ENCODE measurements at places on chromosomes 7 and 10. TPM values are rescaled to one million over a fixed set of nuclear protein-coding genes. Genes with fewer than 3 reads are reported as not detected.
A peak's percentile ranks its signal among the peaks of the same experiment; 100 is the strongest.

Gene TMEM176A
- polyA plus RNA-seq: not detected

Gene IGF2BP3
- not detected for polyA plus RNA-seq

Gene SUN3
- not detected for polyA plus RNA-seq

Gene LRIT2
- not detected for polyA plus RNA-seq

Gene WNT16
- not detected for polyA plus RNA-seq

Gene BTAF1
- 8.1 TPM for polyA plus RNA-seq

Gene CHN2
- polyA plus RNA-seq: not detected

Gene VIPR2
- polyA plus RNA-seq: not detected

DNA sequence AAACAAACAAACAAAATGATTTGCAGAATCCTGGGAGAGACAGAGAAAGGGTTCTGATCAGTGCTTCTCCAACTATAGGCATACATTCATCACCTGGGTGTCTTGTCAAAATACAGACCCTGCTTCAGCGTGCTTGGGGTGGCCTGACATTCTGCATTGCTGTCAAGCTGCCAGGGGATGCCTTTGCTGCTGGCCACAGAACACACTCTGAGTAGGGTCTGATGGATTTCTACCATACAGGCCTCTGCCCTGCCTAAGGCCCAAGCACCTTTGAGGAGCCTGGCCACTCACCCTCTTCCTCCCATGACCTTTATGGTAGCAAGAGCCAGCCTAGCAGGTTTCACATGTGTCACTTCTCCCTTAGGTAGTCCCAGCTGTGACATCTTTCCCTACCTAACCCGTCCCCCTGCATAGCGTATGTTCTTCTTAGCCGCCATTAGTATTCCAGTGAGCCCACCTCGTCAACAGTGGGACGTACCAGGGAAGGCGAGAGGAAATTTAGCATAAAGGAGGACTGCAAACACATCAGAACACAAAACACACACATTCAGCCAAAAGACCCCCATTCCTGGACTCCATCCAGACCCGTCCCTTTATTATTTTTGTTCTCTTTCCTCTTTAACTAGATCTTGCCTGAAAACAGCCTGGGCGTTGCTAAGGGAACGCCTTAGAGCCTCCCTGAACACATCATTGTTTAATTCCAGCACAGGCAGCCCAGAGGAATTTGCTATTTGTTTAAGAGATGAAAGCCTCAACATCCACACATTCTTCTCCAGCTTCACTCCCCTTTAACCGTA is 43.9 kb upstream of the PODXL start:
- H3K27me3 ChIP-seq: no peaks in the 10 kb centered on the region
- H3K27ac ChIP-seq: no peak overlapping the region
- DNase-seq: no peak
- H3K4me1 ChIP-seq: no peaks in the 10 kb centered on the region
- no peaks in the 10 kb centered on the region for H3K36me3 ChIP-seq

DNA sequence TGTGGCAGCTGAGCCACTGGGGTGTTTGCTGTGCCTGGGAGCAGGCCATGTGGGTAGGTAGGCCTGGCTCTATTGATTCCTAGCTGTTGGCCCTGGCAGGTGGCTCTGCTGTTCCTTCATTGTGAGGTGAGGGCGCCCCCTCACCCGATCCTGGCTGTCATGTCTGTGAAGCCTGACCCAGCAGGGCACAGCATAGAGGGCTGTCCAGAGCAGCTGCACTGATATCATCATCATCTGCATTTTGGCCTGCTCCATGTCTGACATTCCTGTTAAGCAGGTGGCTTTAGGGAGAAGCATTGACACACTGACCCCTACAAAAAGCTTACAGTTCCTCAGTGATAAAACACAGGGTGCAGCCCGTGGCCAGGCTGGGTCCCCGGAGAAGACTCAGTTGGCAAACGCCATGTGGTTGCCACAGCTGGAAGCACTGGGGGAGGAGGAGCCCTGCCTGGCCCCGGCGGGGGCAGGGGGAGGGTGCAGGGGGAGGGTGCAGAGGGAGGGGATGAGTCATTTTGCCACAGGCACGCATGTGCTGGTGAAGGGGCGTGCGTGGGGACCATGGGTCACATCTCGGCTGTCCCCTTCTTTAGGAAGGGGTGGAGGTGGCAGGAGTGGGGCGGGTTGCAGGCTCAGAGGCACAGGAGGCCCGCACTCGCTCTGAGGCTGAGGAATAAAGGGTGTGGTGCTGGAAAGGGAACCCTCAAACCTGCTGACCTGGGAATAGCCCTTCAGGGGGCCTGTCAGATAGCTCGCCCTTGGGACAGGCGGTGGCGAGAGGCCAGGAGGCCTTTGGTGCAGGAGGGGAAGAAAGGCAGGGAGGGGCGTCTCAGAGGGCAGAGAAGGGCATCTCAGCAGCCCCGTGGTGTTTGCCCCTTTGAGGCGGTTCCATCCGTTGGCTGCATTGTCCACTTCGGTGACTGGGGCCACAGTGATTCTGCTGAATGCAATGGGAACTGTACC is 31.6 kb downstream of the IKZF1 start:
- peak overlapping the region; percentile 91 for H3K4me3 ChIP-seq

- no peak overlapping the region for H3K27ac ChIP-seq
- H3K4me3 ChIP-seq: no peak overlapping the region
- no peaks in the 10 kb centered on the region for H3K36me3 ChIP-seq
- H3K4me1 ChIP-seq: no peaks in the 10 kb centered on the region
- no peak for DNase-seq
Measured at GRCh38 chr10:90195288-90195840, 494.0 kb downstream of the KIF20B start.

DNA sequence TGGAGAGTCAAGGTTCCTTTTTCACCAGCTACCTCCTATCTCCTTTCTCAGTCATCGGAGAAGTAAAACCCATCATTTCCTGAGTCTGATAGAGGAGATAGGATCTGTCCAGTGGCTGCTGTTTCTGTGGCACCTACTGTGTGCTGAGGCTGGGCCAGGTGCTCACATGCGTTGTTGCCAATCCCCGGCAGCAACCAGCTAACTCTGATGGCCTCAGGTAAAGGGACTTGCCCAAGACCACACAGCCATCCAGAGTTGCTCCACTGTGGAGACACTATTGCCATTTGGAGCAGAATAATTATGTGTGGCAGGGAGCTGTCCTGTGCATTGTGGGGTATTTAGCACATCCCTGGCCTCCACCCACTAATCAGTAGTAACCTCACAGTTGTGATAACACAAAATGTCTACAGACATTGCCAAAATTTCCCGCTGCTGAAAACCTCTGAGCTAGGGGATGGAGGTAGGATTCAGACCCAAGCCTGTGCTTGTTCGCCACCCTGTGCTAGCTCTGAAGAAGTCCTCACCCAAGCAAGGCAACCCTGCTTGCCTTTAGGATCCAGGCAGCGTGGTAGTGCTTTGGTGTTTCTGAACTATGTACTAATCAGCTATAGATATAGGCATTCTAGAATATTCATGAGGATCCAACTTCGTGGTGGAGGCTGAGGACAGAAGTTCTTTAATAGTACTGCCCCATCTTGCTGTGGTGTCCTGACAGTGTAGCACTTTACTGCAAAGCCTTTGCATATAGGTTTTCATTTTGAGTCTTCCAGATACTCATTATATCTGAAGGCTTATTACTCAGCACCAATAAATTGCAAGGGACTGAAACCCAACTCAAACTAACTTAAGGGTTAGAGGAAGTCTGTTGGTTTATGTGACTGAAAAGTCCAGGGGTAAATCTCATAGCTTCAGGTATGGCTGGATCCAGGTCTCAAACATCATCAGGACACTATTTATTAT is 164.6 kb downstream of the GRK5 start:
- no peak for DNase-seq
- H3K36me3 ChIP-seq: no peaks in the 10 kb centered on the region
- no peak overlapping the region for H3K27ac ChIP-seq
- H3K27me3 ChIP-seq: no peaks in the 10 kb centered on the region
- no peaks in the 10 kb centered on the region for H3K4me1 ChIP-seq
- no peak overlapping the region for H3K4me3 ChIP-seq

- no peak for DNase-seq
- H3K27ac ChIP-seq: no peak overlapping the region
- H3K36me3 ChIP-seq: no peaks in the 10 kb centered on the region
- no peaks in the 10 kb centered on the region for H3K27me3 ChIP-seq
- no peak overlapping the region for H3K4me3 ChIP-seq
Measured at GRCh38 chr10:73552819-73553715, 38.1 kb downstream of the USP54 start.

DNA sequence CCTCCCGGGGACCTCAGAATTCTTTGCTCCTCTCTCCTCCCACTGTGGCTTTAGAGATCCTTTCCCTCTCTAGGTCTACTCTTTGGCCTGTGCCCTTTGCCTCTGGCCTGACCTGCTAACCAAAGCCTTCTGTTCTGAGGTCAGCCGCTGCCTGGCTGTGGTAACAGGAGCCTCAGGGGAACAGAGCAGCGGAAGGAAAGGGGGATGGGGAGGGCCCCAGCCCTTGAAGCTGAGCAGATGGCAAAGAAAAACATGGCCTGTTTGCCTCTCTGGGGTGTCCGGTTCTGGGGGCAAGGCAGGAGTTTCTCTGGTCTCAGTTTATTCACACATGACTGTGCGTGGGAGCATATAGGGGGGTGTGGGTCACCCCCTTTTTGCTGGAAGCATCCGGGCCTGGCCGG is 28.2 kb downstream of the COL26A1 start:
- DNase-seq: no peak
- peak overlapping the region; percentile 51 for H3K27ac ChIP-seq
- peaks cover 18% of the 10 kb centered on the region for H3K4me1 ChIP-seq
- no peaks in the 10 kb centered on the region for H3K27me3 ChIP-seq
- H3K36me3 ChIP-seq: no peaks in the 10 kb centered on the region

GRCh38 chr7:81256991-81257390 is 338.1 kb upstream of the SEMA3C start:
- H3K27me3 ChIP-seq: no peaks in the 10 kb centered on the region
- DNase-seq: no peak
- no peak overlapping the region for H3K4me3 ChIP-seq

DNA sequence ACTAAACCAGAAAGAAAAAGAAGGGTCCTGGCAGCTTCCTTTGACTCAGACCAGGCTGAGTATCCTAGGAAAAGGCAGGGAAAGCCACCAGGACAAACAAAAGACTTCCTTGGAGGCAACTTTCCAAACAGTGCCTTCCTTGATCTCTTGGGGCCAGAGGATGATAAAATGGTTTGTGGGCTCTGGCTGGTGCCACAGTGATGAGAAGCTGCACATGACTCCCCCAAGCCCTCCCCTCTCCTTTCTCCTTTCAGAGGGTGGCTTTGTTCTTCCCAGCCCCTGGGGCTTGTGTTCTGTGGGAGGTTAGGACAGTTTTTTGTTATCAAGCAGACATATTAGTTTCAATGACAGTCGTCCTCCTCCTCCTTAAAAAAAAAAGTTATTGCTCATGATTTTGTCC is 183.2 kb downstream of the SEM1 start:
- peaks cover 3% of the 10 kb centered on the region for H3K27me3 ChIP-seq
- no peak overlapping the region for H3K27ac ChIP-seq
- DNase-seq: no peak
- no peaks in the 10 kb centered on the region for H3K36me3 ChIP-seq
- no peak overlapping the region for H3K4me3 ChIP-seq

GRCh38 chr7:98613601-98614425 is 3.3 kb upstream of the NPTX2 start:
- H3K27me3 ChIP-seq: peaks cover 5% of the 10 kb centered on the region
- no peak for DNase-seq
- no peaks in the 10 kb centered on the region for H3K4me1 ChIP-seq
- H3K27ac ChIP-seq: no peak overlapping the region
- no peaks in the 10 kb centered on the region for H3K36me3 ChIP-seq
- H3K4me3 ChIP-seq: no peak overlapping the region

GRCh38 chr7:16420329-16420648 is 1.0 kb downstream of the CRPPA start:
- no peaks in the 10 kb centered on the region for H3K36me3 ChIP-seq
- H3K27ac ChIP-seq: peak overlapping the region; percentile 66
- DNase-seq: no peak

GRCh38 chr7:41029072-41029499 is 673.8 kb downstream of the INHBA start:
- H3K27me3 ChIP-seq: no peaks in the 10 kb centered on the region
- no peaks in the 10 kb centered on the region for H3K4me1 ChIP-seq
- H3K36me3 ChIP-seq: no peaks in the 10 kb centered on the region

DNA sequence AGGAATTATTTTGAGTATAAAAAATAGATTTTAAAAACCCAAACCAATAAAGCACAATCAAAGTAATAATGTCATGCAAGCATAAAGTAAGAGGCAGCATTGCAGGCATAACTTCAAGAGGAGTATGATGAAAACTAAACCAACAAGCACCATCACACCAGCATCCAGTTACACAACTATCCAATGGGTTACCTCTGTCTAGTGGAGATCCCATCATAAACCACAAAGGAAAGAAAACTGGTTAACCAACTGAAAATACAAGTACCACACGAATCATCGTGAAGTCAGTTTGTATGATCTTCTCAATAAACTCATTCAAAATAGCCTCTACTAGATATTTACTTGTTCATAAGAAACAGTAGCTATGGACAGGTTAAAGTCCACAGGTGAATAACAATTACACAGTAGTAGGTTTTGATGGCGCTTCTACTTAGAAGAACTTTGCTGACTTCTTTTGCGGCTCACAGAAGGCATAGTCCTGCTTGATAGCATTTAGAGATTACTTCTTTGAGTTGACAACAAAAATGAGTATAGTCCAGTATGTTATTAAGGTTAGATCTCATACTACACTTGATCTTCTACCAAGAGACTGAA is 116.6 kb downstream of the MICU1 start:
- H3K27ac ChIP-seq: no peak overlapping the region
- no peak overlapping the region for H3K4me3 ChIP-seq
- H3K36me3 ChIP-seq: peaks cover 8% of the 10 kb centered on the region
- H3K27me3 ChIP-seq: no peaks in the 10 kb centered on the region
- no peaks in the 10 kb centered on the region for H3K4me1 ChIP-seq

GRCh38 chr7:47428052-47428767 is 153.7 kb downstream of the TNS3 start:
- no peak overlapping the region for H3K27ac ChIP-seq
- no peaks in the 10 kb centered on the region for H3K36me3 ChIP-seq
- H3K4me1 ChIP-seq: no peaks in the 10 kb centered on the region
- no peaks in the 10 kb centered on the region for H3K27me3 ChIP-seq
